ENCODE measurements at places on chromosomes 1 and 21.
A peak's percentile ranks its signal among the peaks of the same experiment; 100 is the strongest.

- no peak for DNase-seq
Measured at GRCh38 chr1:162930976-162931560, 70.1 kb upstream of the CCDC190 start.

GRCh38 chr1:186536273-186536890 is 75.5 kb upstream of the PDC start:
- peak; percentile 44 for DNase-seq

GRCh38 chr1:38941093-38941492 is 537 bp downstream of the RHBDL2 start:
- no peak for DNase-seq

GRCh38 chr1:234533034-234533891 is 54.3 kb upstream of the TARBP1 start:
- peak; percentile 97 for DNase-seq

DNA sequence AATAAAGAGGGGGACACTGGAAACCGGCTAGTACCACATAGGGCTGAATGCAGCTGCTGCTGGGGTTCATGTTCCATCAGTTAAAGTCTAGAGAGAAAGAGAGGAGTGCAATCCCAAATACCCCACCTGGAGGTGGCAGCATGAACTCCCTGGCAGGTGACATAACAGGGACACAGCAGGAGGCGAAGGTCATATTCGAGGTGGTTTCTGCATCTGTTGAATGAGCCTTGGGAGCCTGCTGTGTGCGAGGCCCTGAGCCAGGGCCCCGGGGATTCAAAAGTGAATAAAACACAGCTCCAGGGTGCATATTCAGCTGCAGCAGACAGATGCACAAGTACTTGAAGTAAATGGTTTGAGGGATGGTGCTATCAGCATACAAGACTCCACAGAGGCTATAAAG is 456.8 kb downstream of the SETD4 start:
- no peak for DNase-seq

- peak; percentile 13 for DNase-seq
Measured at GRCh38 chr1:74395571-74395970, 116.8 kb downstream of the LRRC53 start.

DNA sequence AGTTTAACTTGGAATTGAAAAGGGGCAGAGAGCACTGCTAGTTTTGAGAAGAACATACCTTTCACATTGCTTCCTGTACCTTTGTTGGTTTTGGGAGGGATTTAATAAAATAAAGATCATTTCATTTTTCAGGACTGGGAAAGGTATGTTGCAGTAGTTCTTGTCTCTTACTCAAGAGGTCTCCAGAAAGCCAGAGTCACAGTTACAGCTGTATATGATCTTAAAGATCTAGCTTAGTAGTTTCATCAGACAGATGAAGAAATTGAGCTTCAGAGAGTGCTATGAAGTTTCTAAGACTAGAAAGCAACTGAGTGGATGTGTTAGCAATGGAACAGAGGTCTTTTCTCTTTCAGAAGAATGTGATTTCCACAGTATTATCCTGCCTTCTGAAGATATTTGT is 1.0 kb downstream of the OR10K2 start:
- DNase-seq = no peak

DNA sequence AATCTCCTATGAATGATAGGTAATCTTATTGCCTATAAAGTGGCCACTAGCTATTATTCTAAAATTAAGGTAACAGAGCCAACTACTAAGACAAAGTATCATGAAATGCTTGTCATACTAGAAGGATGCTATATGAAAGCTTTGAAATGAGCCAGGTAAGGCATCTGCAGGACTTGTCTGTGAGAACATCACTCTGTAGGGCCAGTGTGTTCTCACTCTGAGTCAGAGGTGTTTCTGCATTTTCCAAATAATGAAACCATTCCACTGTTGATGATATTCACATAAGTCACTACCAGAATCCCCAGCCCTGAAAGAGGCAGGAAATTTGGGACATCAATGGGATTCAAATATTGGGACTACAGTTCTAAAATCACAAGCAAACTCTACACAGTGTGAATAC is 25.8 kb upstream of the GBP5 start:
- DNase-seq = no peak

GRCh38 chr1:14598498-14599182 is at the start of gene KAZN:
TSS of gene KAZN (plus strand) at chr1:14598685.
- DNase-seq = no peak

DNA sequence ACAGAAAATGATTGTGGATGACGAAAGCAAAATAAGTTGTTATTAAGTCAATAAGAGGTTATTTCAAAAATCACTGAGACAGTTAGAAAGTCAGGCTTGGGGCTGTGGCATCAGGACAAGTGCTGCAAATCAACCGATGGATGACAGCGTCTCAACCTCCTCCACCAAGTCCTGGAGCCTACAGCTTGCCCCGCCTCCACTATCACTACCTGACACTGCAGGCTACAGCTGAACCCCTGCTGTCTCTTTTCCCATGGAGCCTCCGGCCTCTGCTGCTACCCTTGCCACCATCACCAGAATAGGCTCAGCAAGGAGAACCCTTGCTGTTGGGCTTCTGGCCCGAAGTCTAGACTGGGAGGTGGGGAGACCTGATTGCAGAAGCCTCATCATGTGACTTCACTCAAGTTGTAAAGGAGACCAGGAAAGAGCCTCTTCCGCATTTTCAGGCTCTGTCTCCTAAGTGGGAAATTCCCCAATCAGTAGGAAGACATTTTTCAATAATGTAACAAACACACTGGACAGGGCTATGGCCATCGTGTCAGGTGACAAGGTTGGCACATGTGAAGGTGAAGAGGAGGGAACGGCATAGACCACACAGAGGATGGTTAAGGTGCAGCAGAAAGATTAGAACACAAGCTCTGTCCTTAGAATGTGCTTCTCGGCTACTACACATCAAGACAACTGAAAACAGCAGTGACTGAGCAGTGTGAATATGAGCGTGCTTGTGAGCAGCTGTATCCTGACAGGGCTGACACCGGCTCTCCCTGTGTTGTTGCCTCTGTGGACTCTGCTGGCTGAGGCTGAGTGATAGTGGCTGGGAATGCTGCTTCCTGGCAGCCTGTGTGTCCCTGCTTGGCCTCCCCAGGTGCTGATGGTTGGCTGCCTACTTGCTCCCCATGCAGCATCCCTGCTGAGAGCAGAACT is 660.7 kb downstream of the PTPRU start:
- no peak for DNase-seq

DNA sequence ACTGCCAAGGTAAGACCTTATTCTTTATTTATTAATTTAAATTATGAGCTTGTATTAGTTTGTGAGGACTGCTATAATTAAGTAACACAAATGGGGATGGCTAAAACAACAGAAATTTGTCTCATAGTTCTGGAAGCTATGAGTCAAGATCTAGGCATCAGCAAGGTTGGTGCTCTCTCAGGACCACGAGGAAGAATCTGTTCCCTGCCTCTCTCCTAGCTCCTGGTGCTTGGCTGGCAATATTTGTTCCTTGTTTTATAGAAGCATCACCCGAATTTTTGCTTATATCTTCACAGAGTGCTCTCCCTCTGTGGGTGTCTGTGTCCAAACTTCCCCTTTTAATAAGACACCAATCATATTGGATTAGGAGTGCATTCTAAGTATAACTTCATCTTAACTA is 41.4 kb upstream of the CCDC190 start:
- peak; percentile 48 for DNase-seq

- no peak for DNase-seq
Measured at GRCh38 chr1:201423655-201424054, 2.1 kb upstream of the TNNI1 start.

GRCh38 chr1:40895601-40896000 is 33.4 kb upstream of the CITED4 start:
- no peak for DNase-seq
